Effector memory CD4-positive, alpha-beta T cell (primary cell): ENCODE measurements at places on chromosomes 4 and X.

GRCh38 chr4:158870282-158870625, 101.4 kb downstream of the FNIP2 start:
- DNase-seq, result no peak

- no peak for DNase-seq
Measured at GRCh38 chrX:10288373-10288975, 131.7 kb downstream of the CLCN4 start.

GRCh38 chrX:11591723-11592346, 73.9 kb downstream of the ARHGAP6 start:
- DNase-seq, result no peak

DNA sequence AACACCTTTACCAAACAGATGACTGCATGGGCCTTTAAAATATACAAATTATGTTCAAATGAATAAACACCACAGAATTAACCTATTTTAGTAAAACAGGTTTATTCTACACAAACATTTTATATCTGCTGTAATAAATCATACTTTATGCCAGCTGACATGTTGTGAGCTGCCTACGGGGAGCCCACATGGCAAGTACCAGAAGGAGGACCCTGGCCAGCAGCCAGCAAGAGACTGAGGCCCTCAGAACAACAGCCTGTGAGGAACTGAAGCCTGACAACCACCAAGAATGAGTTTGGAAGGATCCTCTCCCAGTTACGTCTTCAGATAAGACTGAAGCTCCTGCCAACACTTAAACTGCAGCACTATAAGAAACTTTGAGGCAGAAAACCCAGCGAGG, 377.0 kb downstream of the PDGFC start:
- DNase-seq, result no peak

- no peak for DNase-seq
Measured at GRCh38 chr4:93334003-93334402, 494.6 kb upstream of the ATOH1 start.

GRCh38 chrX:43446752-43447151, 209.3 kb upstream of the MAOA start:
- no peak for DNase-seq

DNA sequence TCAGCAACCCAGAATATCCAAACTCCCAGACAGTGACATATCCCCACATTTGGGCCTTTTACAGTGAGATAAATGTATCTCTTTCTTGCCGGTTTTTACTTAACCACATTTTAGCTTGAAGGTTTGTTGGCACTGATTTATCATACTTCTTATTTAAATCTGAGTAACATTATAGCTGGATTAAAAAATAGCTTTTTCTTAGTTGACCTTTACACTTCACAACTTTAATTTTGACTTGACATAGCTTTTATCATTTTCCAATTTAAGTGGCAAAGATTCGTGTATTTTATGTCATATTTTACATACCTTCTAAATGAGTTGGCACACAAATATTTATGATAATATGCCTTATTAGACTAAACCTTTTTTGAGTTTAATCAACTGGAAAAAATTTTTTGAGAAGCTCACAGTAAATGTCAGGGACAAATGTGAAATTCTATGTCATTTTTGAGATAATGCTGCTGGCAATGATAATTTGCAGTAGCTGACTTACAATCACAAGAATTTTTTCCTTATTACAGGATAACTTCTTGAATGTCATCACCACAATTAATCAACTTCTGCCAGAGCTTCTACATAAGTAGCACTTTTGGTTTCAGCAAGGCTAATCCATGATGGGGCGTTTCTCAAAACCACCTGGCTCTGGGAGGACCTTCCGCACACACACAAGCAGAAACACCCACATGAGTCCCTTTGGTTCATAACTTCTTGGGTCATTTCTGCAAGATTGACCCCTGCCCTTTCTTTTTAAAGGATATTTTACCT, 80.3 kb downstream of the SYTL5 start:
- DNase-seq, result no peak

DNA sequence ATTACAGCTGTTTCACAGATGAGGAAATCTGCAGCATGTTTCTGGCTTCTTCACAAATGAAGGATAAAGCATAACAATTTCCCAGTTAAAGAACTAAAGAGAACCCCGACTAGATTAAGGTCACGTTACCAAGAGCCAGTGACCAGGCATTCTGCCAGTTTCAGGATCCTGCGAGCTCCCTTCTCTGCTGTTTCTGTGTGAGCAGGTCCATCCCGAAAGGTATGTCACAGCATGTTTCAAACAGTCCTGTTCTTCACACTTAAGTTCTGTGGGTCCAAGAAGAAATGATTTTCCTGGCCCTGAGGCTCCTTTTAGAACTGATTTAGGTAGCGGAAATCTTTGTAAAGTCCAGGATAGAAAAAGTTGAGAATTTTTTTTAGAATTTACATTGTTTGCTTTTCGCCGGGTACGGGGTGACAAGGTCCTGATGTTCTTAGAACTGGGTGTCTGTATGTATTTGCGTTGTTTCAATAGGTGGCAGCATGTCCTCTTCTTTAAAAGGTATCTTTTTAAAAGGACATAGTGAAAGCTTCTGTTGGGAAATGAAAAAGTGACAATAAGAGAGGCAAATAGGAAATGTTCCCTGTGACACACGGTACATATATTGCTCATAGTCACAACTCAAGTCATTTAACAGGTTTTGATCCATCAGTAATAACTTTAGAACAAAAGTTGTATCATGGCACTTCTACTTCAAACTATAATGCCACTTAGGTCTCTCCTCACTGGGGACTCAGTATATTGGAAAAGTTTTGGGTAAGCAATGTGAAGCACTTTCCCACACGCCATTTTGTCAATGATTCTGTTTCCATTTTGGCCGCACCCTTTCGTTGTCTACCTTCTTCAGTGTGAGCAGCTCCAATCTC, 18.4 kb downstream of the IL21 start:
- no peak for DNase-seq

GRCh38 chr4:128060121-128060698, 902 bp upstream of the LARP1B start:
- DNase-seq, result no peak

GRCh38 chr4:90127706-90128345, 632 bp downstream of the CCSER1 start:
- DNase-seq, result no peak

- DNase-seq, result no peak
Measured at GRCh38 chr4:56752985-56753384, 68.5 kb downstream of the SPINK2 start.

DNA sequence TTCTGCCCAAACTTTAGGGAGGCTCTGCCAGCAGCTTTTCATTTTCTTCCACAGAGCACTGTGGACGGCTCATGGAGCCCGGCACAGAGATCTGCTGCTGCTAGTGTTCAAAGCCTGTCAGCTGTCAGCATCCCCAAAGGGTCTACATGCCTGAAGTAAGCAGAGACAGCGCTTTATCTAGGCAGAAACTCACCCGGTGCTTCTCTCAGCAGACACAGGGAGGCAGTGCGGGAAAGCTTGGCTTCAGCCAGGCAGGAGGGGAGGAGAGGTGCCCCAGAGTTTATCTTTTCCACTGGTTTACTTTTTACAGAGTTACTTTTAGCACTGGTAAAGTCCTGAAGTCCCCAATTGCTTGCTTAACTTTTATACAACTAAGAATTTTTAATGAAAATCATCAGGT, 339.3 kb downstream of the NKX6-1 start:
- DNase-seq, result no peak

- no peak for DNase-seq
Measured at GRCh38 chr4:93896516-93896915, 68.0 kb downstream of the ATOH1 start.

GRCh38 chr4:78171482-78171881, 114.4 kb downstream of the FRAS1 start:
- DNase-seq, result no peak

DNA sequence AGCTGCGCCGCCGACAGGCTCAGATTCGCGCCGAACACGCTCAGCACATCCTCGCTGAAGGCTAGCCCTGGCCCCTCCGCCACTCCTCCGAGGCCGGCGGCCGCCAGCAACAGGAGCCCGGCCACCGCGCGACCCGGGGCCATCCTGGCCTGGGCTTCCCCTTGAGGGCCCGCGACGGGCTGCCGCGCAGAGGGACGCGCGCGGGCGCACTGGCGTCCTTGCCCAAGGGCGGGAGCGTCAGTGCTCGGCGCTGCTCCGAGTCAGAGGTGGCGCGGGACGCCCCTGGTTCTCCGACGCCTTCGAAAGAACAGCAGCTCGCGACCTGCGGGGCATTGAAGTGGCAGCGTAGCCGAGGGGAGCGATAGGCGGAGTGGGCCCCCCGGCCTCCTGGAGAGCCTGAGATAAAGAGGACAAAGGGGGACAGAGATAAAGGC, 745 bp downstream of the SLC39A8 start:
- DNase-seq, result peak; percentile 66

DNA sequence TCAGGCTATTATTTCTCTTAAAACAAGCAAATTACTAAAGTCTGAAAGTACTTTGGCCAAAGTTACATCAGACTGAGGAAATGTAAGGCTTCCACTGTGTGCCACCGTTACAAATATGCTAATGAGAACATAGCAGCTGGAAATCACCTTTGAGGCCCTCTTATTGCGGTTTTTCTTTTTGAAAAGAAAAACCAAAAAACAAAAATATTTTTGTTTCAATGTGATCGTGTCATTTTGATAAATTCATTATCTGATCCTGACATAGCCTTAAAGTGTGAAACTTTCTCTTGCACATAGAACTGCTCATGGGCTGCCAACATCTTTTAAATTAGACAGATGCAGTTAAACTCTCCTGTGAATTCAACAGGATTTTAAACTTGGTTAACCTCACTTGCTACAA, 2.8 kb upstream of the TIFA start:
- DNase-seq, result no peak

GRCh38 chrX:137031039-137031438, 2.8 kb downstream of the GPR101 start:
- DNase-seq, result no peak

- DNase-seq, result no peak
Measured at GRCh38 chr4:94409962-94410361, 41.8 kb upstream of the PDLIM5 start.

DNA sequence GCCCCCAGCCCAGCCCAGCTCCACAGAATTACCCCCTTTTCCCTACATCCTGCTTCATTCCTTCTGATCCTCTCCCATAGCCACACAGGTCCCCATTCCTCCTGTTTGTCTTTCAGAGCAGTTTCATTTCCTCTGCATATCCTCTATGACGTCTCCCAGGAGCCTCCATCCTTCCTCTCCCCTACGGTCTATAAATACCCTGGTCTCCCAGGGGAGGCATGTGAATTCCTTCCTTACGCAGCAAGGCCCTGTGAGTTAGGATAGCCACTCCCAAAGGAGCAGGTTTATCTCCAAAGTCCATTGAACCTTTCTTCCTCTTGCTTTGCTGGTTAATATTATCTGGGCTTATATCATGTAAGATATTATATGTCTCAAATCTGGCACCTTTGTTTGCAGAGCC, 8.4 kb upstream of the APLN start:
- no peak for DNase-seq

- DNase-seq, result no peak
Measured at GRCh38 chrX:78513971-78514738, 145.0 kb downstream of the RTL3 start.

GRCh38 chr4:53055274-53055673, 193.2 kb downstream of the RASL11B start:
- DNase-seq, result no peak

- DNase-seq, result no peak
Measured at GRCh38 chrX:117327373-117327772, 789.2 kb downstream of the KLHL13 start.

GRCh38 chr4:138177278-138177968, 64.7 kb downstream of the SLC7A11 start:
- no peak for DNase-seq

- DNase-seq, result no peak
Measured at GRCh38 chr4:124997124-124997523, 284.6 kb upstream of the ANKRD50 start.

DNA sequence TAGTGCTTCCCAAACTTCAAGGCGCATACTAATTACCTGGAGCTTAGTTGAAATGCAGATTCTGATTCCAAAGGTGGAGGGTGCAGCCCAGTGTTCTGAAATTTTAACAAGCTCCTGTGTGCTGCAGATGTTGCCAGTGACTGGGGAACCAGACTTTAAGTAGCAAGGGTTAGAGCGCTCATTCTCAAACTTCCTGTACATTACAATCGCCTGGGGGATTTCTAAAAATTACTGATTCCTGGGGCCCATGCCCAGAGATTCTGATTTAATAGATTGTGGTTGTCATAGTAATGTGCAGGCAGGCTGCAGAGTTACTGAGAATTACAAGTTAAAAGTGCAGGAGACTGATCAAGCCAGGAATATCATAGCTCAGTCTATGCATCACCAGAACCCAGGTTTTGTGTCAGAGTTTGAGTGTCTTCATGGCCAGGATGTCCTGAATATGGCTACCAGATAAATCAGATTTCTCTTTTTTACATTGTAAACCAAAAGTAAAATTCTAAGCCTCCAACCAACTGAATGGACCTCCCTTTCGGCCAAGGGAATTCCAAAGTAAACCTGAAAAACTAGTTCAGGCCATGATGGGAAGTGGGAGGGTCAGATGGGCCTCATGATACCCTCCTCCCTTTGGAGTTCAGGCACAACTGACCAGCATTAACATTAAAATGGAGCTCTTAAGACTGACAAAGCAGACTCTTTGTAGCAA, 121.6 kb downstream of the ATXN3L start:
- DNase-seq, result no peak

GRCh38 chr4:119125931-119126330, 9.7 kb upstream of the MYOZ2 start:
- no peak for DNase-seq

DNA sequence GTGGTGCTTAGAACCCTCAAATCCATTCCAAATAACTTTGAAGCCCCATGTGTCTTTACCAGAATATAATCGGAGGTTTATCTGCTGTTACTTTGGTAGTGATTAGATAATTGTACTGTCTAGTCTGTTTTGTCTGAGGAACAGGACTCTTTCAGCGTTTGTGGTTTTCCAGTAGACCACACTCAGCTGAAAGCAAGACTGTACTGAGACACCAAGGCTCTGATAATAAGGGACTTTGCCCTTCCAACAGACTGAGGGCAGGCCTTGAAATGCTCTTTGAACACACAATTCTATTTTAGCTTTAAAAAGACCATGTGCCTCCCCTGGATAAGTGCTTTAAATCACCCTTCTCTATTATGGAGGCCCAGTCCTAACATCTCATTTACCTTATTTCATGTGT, 76.1 kb downstream of the KLHL8 start:
- no peak for DNase-seq

GRCh38 chrX:149871940-149872339, 9.0 kb upstream of the MAGEA8 start:
- DNase-seq, result peak; percentile 19

DNA sequence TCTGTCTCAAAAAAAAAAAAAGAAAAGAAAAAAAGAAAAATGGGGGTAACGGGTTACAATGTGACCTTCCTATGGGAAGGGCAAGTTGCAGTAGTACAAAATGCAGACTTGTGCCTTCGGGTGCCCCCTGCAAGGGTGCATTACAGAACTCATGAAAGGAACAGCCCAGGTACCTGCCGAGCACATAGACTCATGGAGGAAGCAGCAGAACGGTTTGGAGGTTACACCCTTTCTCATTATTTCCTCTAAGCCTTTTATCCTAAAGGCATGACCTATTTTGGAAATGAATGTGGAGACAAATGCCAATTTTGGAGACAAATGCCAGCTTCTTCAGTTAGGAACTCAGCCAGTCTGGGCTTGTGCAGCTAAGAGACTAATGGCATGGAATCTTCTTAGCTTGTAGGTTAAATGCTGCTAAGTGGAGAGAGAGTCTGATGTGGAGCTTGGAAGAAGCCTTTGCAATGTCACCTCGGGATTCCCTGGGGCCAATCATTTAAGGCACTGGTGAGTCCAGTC, 44.1 kb upstream of the PRKX start:
- DNase-seq, result no peak
